ENCODE measurements at places on chromosomes 2 and 18. TPM values are rescaled to one million over a fixed set of nuclear protein-coding genes. Genes with fewer than 3 reads are reported as not detected.

GRCh38 chr2:140863713-140864112 lies 1267.1 kb downstream of the LRP1B start:
- no peaks in the 10 kb centered on the region for H3K27me3 ChIP-seq
- no peak for DNase-seq
- H3K36me3 ChIP-seq: no peaks in the 10 kb centered on the region
- no peaks in the 10 kb centered on the region for H3K4me1 ChIP-seq
- H3K27ac ChIP-seq: no peak overlapping the region

Gene PLB1
- 0.74 TPM for total RNA-seq

GRCh38 chr2:152740743-152741328 lies 22.4 kb downstream of the ARL6IP6 start:
- H3K36me3 ChIP-seq: peaks cover 35% of the 10 kb centered on the region
- no peak overlapping the region for H3K27ac ChIP-seq
- no peak for DNase-seq
- H3K4me1 ChIP-seq: peaks cover 5% of the 10 kb centered on the region

DNA sequence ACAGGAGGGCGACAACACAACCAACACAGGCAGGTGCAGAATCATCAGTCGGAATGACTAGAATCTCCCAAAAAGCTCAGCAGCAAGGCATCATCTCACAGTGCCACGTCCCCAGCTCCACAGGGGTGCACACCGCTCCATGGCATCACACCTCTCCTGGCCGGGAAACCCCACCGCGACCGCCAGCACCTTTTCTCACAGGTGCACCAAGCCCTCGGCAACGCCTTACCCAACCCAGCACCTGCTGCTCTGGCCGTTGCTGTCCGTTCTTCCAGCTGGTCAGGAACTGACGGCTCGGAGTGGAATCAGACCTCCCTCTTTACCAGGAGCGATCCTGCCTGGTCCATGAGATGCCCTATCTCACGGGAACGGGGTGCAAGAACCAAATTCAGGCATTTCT lies 61.3 kb downstream of the ZNF516 start:
- no peak for DNase-seq
- H3K27me3 ChIP-seq: no peaks in the 10 kb centered on the region
- H3K4me3 ChIP-seq: no peak overlapping the region
- H3K36me3 ChIP-seq: no peaks in the 10 kb centered on the region
- H3K27ac ChIP-seq: no peak overlapping the region
- H3K4me1 ChIP-seq: no peaks in the 10 kb centered on the region

GRCh38 chr2:69163556-69163955 lies 150.6 kb downstream of the ANTXR1 start:
- H3K4me1 ChIP-seq: peaks cover 2% of the 10 kb centered on the region
- H3K27me3 ChIP-seq: peaks cover 23% of the 10 kb centered on the region
- no peak overlapping the region for H3K4me3 ChIP-seq

DNA sequence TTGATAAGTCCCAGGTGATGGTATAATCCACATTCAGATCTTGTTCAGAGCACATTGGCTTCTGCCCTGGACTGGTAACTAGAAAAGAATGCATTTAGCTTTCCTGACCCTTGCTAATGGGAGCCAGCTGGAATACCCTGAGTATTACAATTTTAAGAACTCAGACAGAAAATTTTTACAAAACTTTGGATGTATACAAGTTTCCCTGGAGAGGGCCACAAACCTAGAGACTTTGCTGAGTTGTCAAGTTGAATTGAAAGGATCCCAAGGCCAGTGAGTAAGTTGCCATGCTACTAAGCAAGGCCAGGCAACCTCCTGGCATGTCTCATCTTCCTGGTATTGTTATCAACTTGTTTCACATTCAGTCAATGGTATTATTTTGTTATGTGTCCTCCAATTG lies 20.0 kb upstream of the NABP1 start:
- no peak overlapping the region for H3K4me3 ChIP-seq
- H3K27me3 ChIP-seq: no peaks in the 10 kb centered on the region
- no peak for DNase-seq
- peaks cover 4% of the 10 kb centered on the region for H3K36me3 ChIP-seq
- H3K4me1 ChIP-seq: peaks cover 9% of the 10 kb centered on the region
- no peak overlapping the region for H3K27ac ChIP-seq

Gene RAPH1
- total RNA-seq: 2.1 TPM

GRCh38 chr2:188024811-188025210 lies 266.9 kb upstream of the GULP1 start:
- no peaks in the 10 kb centered on the region for H3K4me1 ChIP-seq
- H3K36me3 ChIP-seq: no peaks in the 10 kb centered on the region
- H3K27me3 ChIP-seq: no peaks in the 10 kb centered on the region
- no peak for DNase-seq
- no peak overlapping the region for H3K4me3 ChIP-seq
- H3K27ac ChIP-seq: no peak overlapping the region

Gene SRD5A2
- not detected for total RNA-seq

DNA sequence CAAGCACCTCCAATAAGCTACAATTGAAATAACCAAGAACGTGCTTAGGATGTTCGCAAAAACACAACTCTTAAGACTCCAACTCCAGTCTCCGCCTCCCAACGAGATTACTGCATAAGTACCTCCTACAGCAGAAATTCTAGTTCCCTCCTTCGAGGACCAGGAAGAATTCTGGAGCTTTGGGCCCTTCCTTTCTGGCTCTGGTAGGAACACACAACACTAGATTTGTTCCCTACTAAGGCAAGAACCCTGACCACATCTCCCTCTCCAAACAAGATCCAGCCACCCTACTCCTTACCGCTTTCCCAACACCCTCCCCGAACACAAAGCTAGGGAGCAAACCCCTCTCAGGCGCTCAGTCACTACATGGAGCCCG lies 721 bp downstream of the ADAM17 start:
- peaks cover 57% of the 10 kb centered on the region for H3K4me1 ChIP-seq
- peaks cover 11% of the 10 kb centered on the region for H3K36me3 ChIP-seq
- H3K4me3 ChIP-seq: peak overlapping the region; percentile 96
- peak overlapping the region; percentile 97 for H3K27ac ChIP-seq

Gene GALNT5
- not detected for total RNA-seq

- no peaks in the 10 kb centered on the region for H3K36me3 ChIP-seq
- H3K27me3 ChIP-seq: peaks cover 5% of the 10 kb centered on the region
- H3K4me1 ChIP-seq: no peaks in the 10 kb centered on the region
- no peak overlapping the region for H3K4me3 ChIP-seq
These were observed 469.7 kb upstream of the FANCL start for GRCh38 chr2:58710795-58711279.

DNA sequence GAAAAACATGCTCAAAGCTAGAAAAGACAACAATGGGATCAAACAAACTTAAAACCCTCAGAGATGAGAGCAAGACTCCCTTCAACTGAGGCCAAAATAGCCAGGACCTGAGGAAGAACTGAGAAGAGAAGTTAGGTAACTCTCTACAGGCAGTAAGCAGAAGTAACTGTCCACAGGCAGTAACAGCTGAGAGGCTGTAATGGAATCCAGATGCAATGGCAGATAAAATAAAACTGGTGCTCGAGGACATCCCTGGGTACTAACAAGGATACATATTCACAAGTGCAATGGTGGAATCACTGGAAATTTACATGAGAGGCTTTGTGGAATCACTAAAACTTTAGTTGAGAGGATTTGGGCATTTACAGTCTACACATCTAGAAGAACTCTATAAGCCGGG lies 30.4 kb upstream of the C2orf66 start:
- no peaks in the 10 kb centered on the region for H3K4me1 ChIP-seq
- no peak overlapping the region for H3K4me3 ChIP-seq
- no peak for DNase-seq
- H3K36me3 ChIP-seq: peaks cover 42% of the 10 kb centered on the region

DNA sequence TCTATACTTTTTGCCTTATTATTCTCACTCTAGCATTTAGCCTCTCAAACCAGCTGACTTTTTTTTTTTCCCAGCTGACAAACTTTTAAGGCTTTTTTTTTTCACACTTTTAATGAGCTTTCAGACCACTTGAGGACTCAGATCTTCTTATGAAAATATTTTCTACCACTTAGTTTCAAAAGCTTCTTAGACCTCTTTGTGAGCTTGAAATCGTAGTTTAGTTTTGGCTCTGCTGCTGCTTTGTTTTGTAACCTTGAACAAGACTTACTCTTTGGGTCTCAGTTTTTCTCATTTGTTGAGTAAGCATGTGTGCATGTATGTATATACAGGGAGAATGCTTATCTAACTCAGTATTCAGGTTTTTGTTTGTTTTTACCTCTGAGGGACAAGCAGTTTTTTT lies 3.5 kb downstream of the NBEAL1 start:
- peaks cover 38% of the 10 kb centered on the region for H3K4me1 ChIP-seq
- H3K4me3 ChIP-seq: no peak overlapping the region

DNA sequence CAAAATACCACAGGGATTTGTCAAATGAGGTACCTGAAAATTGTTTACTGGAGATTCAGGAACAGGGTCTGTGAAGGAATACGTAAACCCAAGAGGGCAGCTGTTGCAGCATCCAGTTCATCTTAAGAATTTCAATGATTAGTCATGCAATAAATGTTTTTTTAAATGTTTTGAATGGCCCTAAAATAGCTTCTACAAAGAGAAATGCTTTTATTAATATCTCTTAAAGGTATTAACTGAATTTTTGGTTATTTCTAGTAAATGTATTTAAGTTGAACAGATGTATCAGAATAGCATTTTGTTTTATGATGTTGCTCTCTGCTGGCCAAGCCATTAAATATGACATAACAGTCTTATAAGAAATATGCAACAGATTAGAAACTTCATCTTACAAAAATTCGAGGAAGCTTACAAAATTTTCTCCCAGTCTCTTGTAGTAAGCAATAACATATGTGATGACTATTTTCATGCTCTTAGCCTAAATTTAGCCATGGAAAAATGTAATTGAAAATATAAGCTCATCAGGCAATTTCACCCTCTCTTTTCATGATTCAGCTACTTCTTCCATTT lies 863.9 kb downstream of the SUCLG1 start:
- no peaks in the 10 kb centered on the region for H3K27me3 ChIP-seq
- H3K36me3 ChIP-seq: no peaks in the 10 kb centered on the region
- no peak overlapping the region for H3K4me3 ChIP-seq
- no peak overlapping the region for H3K27ac ChIP-seq
- DNase-seq: no peak
- H3K4me1 ChIP-seq: no peaks in the 10 kb centered on the region

Gene COMMD1
- total RNA-seq: 29.1 TPM

DNA sequence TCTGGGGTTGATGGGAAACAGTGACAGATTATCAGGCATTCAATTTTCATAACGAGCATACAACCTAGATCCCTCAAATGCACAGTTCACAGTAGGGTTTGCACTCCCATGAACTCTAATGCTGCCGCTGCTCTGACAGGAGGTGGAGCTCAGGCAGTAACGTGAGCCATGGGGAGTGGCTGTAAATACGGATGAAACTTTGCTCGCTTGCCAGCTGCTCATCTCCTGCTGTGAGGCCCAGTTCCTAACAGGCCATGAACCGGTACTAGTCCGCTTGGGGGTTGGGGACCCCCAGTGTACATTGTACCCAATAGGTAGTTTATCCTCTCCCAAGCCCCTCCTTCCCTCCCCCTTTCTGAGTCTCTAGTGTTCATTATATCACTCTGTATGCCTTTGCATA lies 94.6 kb downstream of the PTH2R start:
- H3K27ac ChIP-seq: no peak overlapping the region
- no peak for DNase-seq
- H3K4me1 ChIP-seq: no peaks in the 10 kb centered on the region
- H3K4me3 ChIP-seq: no peak overlapping the region
- H3K27me3 ChIP-seq: no peaks in the 10 kb centered on the region

- peak within 1 kb of the TSS; percentile 75 for H3K27ac ChIP-seq
- peak within 1 kb of the TSS; percentile 79 for H3K4me3 ChIP-seq
- no peaks in the 10 kb centered on the region for H3K27me3 ChIP-seq
- peak; percentile 70 for DNase-seq
- peaks cover 53% of the 10 kb centered on the region for H3K36me3 ChIP-seq
These were observed at the start of gene ANKMY1 for GRCh38 chr2:240557808-240558207. Gene ANKMY1 (minus strand): TSS chr2:240557988. CDS start chr2:240557335, 653 bp downstream.

DNA sequence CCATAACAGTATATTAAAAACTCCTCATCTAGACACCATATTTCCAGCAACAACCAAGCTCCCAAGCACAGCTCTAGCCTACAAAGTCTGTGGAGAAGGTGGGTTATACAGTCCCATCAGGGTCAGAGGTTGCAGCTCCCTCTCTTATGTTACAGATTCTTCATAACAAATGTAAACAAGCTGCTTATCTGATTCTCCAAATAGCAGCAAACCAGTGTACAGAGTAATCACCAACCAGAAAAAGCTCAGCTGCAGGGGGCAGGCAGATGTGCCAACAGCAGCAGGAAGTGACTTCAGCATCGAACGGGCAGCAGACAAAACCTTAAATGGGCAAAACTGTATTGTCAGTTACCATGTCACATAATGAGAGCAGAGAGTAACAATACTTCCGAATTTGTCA lies 52.9 kb upstream of the NABP1 start:
- peak overlapping the region; percentile 68 for H3K27ac ChIP-seq
- peak; percentile 42 for DNase-seq
- peaks cover 1% of the 10 kb centered on the region for H3K27me3 ChIP-seq
- H3K36me3 ChIP-seq: peaks cover 20% of the 10 kb centered on the region
- no peak overlapping the region for H3K4me3 ChIP-seq

GRCh38 chr2:109582928-109583895 lies 30.6 kb downstream of the SEPTIN10 start:
- H3K4me3 ChIP-seq: no peak overlapping the region
- H3K4me1 ChIP-seq: no peaks in the 10 kb centered on the region
- H3K36me3 ChIP-seq: no peaks in the 10 kb centered on the region
- DNase-seq: no peak

GRCh38 chr18:48116873-48117630 lies 186.6 kb upstream of the SMAD2 start:
- H3K36me3 ChIP-seq: no peaks in the 10 kb centered on the region
- H3K27ac ChIP-seq: no peak overlapping the region
- peaks cover 11% of the 10 kb centered on the region for H3K27me3 ChIP-seq
- DNase-seq: no peak
- no peaks in the 10 kb centered on the region for H3K4me1 ChIP-seq
- no peak overlapping the region for H3K4me3 ChIP-seq

- H3K4me1 ChIP-seq: peaks cover 60% of the 10 kb centered on the region
- peak overlapping the region; percentile 26 for H3K4me3 ChIP-seq
- peak; percentile 11 for DNase-seq
- peak overlapping the region; percentile 66 for H3K27ac ChIP-seq
- H3K27me3 ChIP-seq: no peaks in the 10 kb centered on the region
- peaks cover 20% of the 10 kb centered on the region for H3K36me3 ChIP-seq
These were observed 76.6 kb downstream of the TLK1 start for GRCh38 chr2:171084128-171084527.

- H3K4me1 ChIP-seq: peaks cover 3% of the 10 kb centered on the region
- peaks cover 2% of the 10 kb centered on the region for H3K36me3 ChIP-seq
- no peak overlapping the region for H3K4me3 ChIP-seq
- H3K27me3 ChIP-seq: peaks cover 36% of the 10 kb centered on the region
- DNase-seq: no peak
- no peak overlapping the region for H3K27ac ChIP-seq
These were observed 49.7 kb downstream of the TRIB2 start for GRCh38 chr2:12766421-12766879.

Gene COX5B
- 183 TPM for total RNA-seq

Gene EPC2
- 38.1 TPM for total RNA-seq

- H3K27me3 ChIP-seq: no peaks in the 10 kb centered on the region
- no peak for DNase-seq
- no peaks in the 10 kb centered on the region for H3K4me1 ChIP-seq
These were observed 264.0 kb upstream of the SESTD1 start for GRCh38 chr2:179528576-179529069.

Gene TRAF3IP1
- 9.2 TPM for total RNA-seq
